ENCODE measurements at places on chromosomes 2 and 18. TPM values are rescaled to one million over a fixed set of nuclear protein-coding genes. Genes with fewer than 3 reads are reported as not detected.
A peak's percentile ranks its signal among the peaks of the same experiment; 100 is the strongest.

The PTPRN gene
- total RNA-seq: not detected

The TUBA4B gene
- total RNA-seq: not detected

The ST8SIA5 gene
- 7.7 TPM for total RNA-seq

The VSNL1 gene
- not detected for total RNA-seq

The CYRIA gene
- 4.2 TPM for total RNA-seq

The UGT1A8 gene
- total RNA-seq: not detected

The TMEM200C gene
- not detected for total RNA-seq

The DTNA gene
- total RNA-seq: 61.7 TPM

The NRP2 gene
- total RNA-seq: 1.6 TPM

The TMEM169 gene
- not detected for total RNA-seq

The TTC31 gene
- total RNA-seq: 9.2 TPM

The SLC30A3 gene
- total RNA-seq: 0.20 TPM

The B4GALT6 gene
- total RNA-seq: 1.8 TPM

DNA sequence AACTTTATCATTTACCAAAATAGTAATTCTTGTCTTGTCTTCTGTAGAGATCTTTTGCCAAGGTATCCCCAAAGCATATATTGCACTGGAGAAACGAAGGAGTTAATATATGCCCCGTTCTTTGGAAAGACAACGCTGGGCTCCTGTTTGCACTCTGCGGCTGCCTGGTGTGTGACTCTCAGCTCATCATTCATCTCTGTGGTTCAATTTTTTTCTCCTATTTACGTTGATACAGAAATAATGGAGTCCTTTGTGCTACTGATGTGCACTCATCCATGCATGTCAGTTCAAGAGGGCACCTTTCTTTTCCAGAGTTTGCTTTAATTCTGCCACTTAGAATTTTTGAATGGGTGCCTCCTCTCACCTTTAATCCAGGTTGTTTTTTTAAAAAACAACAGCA lies 655.5 kb downstream of the DCDC2C start:
- no peak for DNase-seq

GRCh38 chr2:124875627-124876244 lies 850.6 kb downstream of the CNTNAP5 start:
- no peak for DNase-seq

GRCh38 chr2:222025881-222026271 lies 272.9 kb downstream of the PAX3 start:
- DNase-seq: no peak

DNA sequence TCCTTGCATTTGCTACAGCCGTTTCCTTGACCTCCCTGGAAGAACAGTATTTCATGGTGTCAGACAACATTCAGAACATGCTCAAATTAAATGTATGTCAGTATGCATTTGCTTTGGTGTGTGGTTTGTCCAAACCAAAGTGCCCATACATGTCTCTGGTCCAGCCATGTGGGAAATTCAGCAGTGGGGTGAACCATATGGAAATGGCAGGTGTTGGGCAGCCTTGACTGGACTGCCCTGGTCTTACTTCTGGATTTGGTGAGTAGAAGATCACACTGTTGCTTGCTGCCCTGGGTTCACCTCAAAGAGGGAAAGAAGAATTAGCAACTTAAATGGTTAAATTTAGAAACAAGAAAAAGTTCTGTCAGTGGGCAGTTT lies 84.5 kb downstream of the MSH2 start:
- DNase-seq: no peak

DNA sequence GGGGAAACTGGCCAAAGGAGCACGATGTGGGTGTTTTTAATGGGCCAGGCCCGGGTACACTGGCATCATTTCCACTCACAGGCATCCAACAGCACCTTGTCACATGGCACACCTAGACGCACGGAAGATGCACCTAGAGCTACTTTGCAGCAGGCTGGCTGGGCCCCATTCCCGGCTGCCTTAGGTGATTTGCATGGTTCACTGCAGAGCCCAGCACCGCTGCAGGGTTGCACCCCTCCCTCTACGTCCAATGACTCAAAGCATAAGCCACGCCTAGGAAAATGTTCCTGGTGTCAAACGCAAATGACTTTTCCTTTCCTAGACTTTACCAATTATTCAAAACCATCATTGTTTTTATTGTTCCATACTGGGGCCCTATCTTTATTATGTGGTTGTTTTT lies 222.9 kb downstream of the EIPR1 start:
- no peak for DNase-seq

GRCh38 chr18:10946058-10946457 lies 203.3 kb downstream of the PIEZO2 start:
- DNase-seq: no peak

- no peak for DNase-seq
Observed at GRCh38 chr2:29361231-29361630, 246.0 kb downstream of the CLIP4 start.

GRCh38 chr2:180707884-180708205 lies 272.6 kb upstream of the UBE2E3 start:
- DNase-seq: no peak

- no peak for DNase-seq
Observed at GRCh38 chr2:226963528-226963927, 127.7 kb downstream of the RHBDD1 start.

- no peak for DNase-seq
Observed at GRCh38 chr2:196404276-196404675, 232.9 kb upstream of the STK17B start.

DNA sequence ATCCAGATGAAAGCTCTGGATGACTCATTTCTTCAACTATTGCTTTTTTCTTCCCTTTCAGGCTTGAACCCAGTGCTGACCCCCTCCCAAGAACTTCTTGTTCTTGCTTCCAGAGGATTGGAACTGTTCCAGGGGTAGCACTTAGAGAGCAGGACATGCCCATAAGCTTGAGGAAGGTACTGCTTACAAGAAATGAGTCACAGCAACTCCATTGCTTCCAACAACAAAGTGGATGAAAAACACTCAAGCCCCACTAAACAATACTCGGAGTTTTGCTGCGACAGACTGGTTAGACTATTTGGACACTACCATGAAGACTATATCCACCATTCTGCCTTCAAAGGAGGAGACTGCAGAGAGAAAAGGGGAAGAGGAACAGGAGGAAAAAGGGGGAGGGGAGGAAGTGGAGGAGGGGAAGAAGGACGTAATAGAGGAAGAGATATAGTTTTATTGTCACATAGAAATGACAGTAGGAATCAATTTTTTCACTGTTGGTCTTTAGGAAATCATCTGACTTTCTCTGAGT lies 1.6 kb upstream of the EPC2 start:
- DNase-seq: no peak

DNA sequence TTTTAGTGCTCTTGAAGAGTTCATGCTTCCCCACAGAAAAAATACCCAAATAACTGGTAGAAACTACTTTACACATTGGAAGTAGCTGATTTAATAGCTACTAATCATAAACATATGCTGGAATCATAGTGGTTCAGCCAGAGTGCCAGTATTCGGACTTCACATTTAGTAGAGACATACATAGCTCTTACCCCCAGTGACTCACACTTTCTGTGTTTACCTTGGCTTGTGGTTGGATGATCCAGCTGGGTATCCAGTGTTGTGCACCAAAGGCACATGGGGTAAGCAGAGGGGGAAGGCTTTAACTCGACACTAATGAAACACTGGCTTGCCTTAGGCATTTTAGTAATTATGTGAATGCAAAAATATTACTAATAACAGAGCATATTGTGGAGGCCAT lies 18.1 kb downstream of the ARHGAP28 start:
- peak; percentile 67 for DNase-seq

DNA sequence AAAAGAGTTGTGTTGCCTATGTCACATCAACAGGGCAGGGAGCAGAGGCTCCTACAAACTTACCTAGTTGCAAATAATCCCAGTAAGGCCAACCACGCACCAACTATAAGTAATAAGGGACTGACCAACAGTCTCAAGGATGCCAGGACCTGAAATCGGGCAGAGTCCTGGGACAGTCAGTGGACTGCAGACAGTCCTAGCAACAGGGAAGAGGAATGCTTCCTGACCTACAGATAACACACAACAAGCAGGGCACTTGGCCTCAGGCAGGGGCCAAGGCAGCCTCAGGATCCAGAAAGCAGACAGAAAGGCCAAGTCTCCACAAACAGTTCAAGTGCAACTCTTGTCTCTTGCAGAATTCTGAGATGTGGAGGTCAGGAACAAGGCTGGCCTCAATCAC lies 56.2 kb downstream of the GALNT14 start:
- DNase-seq: no peak

DNA sequence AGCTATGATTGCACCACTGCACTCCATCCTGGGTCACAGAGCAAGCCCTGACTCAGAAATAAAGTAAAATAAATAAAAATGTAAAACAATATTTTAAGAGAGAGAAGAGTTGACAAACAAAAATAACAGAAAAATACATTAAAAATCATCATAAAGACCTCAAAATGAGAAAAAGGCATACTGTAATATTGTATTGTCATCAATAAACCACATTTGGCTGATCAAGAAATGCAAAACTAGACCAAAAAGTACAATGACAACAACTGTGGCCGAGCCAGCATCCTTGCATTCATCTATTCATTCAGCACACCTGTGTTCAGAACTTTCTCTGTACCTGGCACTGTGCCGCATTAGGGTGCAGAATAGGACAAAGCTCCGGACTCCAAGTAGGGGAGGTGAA lies 121.8 kb downstream of the ALK start:
- no peak for DNase-seq

DNA sequence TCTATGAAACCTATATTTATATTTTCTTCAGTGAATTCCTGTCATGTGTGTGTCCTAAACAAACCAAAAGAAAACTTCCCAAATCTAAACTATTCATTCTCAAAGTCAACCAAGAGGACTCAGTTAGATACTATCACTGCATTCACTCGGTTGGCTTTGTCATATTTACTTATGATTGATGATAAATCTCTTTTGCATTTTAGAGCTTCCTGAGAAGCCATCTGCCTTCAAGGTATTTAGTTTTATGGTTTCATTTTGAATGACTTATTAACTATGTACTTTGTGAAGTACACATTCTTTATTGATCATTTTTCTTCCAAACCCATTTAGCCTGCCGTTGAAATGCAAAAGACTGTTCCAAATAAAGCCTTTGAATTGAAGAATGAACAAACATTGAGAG lies 36.2 kb downstream of the ANKRD30B start:
- no peak for DNase-seq

DNA sequence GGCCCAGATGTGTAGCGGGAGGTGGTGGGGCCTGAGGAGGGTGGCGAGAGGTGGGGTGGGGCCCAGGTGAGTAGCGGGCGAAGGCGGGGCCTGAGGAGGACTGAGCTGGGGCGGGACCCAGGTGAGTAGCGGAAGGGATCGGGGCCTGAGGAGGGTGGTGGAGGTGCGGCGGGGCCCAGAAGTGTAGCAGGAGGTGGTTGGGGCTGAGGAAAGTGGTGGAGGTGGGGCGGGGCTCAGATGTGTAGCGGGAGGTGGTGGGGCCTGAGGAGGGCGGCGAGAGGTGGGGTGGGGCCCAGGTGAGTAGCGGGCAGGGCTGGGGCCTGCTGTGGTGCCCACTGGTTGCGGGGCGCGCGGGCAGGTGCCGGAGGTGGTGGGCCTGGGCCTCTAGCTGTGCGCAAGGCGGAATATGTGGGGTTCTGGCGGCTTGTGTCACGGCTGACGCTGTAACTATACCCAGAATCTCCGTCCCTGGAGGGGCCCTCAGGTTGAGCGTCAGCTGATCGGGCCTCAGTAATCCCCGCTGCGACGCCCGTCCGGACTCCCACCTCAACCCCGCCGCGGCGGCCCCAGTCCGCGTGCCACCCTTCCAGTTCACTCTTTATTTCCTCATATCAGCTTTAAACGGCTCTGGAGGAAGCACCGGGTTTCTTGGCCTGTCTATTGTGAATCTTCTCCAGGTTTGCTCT lies 866 bp upstream of the SF3B6 start:
- DNase-seq: no peak

GRCh38 chr2:217291259-217291658 lies 431.4 kb upstream of the TNP1 start:
- no peak for DNase-seq

DNA sequence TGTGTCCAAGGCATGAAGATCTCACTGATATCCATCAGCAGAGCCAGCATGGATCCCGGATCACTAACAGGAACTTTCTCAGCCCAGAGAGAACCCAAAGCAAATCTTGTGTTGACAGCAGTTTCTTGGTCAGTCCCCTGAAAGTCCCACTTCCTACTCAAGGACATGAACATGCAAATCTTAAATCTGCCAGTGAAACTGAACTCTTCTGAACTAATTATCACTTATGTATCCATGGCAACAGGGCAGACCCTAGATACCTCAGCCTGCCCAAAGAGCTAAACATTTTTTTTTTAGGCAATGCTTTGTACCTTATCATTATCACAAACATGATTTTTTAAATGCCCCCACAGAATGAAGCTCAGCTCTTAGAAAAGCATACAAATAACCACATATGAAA lies 127.8 kb upstream of the DDX18 start:
- DNase-seq: no peak

GRCh38 chr18:36321658-36322407 lies 24.3 kb downstream of the FHOD3 start:
- DNase-seq: no peak

DNA sequence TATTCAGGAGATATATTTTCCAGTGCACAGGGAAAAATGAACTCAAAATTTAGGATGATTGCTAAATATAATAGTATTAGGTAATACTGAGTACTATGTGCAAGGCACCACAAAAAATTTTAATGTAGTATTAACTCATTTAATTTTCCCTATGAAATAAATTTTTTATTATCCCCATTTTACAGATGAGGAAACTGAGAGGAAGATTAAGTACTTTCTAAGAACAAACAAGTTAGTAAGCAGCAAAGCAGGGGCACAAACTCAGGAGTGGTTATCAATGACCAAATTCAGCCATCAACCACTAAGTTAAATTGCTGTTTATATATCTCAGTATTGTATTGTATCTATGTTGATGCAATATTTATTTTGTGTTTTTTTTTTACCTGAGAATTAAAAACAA lies 14.2 kb downstream of the SPDYA start:
- DNase-seq: no peak

- DNase-seq: peak; percentile 20
Observed at GRCh38 chr18:54776282-54776977, 51.8 kb upstream of the RAB27B start.

DNA sequence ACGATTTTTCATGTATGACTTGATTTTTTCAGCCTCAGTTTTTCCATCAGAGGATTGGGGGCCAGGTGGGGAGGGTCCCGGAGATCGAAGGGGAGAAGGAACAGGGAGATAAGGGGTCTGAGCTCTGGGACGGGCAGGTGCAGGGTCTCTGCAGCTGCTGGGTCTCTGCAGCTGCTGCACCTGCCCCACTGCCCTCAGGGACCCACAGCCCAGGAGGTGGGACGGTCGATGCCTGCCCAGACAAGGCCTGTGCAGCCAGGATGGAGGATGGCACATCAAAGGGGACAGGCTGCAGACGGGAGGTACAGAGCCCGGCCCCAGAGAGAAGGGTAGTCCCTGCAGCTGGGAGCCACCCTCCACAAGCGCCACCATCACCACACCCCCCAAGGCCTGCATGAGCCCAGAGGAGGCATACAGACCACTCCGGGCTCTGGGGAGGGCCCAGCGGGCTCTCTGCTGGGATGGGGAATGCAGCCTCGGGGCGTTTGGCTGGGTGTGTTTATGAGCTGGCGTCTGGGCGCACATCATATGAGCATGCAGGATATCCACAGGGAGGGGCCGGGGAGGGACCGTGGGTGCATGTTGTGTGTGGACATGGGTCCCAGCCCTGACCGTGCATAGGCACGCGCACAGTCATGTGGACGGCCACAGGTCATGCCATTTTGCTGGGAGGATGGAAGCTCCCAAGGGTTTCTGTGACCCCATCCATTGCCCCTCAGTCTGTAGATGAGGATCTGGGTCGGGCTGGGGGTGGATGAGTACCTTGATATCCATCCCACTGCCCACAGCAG lies 34.9 kb upstream of the GPC1 start:
- peak; percentile 9 for DNase-seq

- DNase-seq: no peak
Observed at GRCh38 chr2:236610991-236611821, 41.6 kb downstream of the ACKR3 start.

- no peak for DNase-seq
Observed at GRCh38 chr2:170846314-170846713, 29.6 kb downstream of the GAD1 start.
